Regular cardiac myocyte (primary cell): ENCODE measurements at places on chromosomes 1 and 21. TPM values are rescaled to one million over a fixed set of nuclear protein-coding genes. Genes with fewer than 3 reads are reported as not detected.

The FAM167B gene
- total RNA-seq: 0.38 and 2.0 TPM in 2 replicates

The RLF gene
- total RNA-seq: 24.9 and 40.0 TPM in 2 replicates

The VPS72 gene
- total RNA-seq: 37.2 and 53.1 TPM in 2 replicates

The OR2M2 gene
- not detected in 2 replicates for total RNA-seq

The RGS1 gene
- total RNA-seq: under 0.01 TPM in 1 of 2 replicates, not detected in the other

The KCNN3 gene
- total RNA-seq: under 0.01 and 0.28 TPM in 2 replicates

The LENEP gene
- 0.56 TPM in 1 of 2 replicates, not detected in the other for total RNA-seq

The OR2M4 gene
- total RNA-seq: not detected in 2 replicates

The MED8 gene
- total RNA-seq: 57.2 and 92.4 TPM in 2 replicates

The TMPRSS3 gene
- total RNA-seq: not detected in 2 replicates

The XCL1 gene
- not detected in 2 replicates for total RNA-seq
